Suppressor macrophage treated with lipopolysaccharide for 1 hour (primary cell): ENCODE measurements at places on chromosomes 11 and 22.

DNA sequence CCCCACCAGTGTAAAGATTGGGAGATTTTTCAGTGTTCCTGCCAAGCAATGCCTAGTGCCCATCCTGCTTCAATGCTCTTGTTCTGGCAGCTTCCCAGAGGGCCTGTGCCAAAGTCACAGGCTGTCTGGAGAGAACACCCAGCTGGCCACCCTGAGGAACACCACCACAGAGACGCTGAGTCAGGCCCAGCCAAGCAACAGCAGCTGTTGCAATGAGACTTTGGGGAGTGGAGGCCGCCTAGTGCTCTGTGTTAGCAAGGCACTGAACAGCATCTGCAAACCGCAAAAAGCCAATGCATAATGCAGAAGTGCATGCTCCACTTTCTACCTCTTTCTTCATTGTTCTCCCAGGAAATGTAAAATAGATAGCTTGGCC lies 168.1 kb downstream of the NXPE2 start:
- no peak for DNase-seq

GRCh38 chr22:48398181-48398905 lies 1429.3 kb downstream of the BRD1 start:
- no peak for DNase-seq

DNA sequence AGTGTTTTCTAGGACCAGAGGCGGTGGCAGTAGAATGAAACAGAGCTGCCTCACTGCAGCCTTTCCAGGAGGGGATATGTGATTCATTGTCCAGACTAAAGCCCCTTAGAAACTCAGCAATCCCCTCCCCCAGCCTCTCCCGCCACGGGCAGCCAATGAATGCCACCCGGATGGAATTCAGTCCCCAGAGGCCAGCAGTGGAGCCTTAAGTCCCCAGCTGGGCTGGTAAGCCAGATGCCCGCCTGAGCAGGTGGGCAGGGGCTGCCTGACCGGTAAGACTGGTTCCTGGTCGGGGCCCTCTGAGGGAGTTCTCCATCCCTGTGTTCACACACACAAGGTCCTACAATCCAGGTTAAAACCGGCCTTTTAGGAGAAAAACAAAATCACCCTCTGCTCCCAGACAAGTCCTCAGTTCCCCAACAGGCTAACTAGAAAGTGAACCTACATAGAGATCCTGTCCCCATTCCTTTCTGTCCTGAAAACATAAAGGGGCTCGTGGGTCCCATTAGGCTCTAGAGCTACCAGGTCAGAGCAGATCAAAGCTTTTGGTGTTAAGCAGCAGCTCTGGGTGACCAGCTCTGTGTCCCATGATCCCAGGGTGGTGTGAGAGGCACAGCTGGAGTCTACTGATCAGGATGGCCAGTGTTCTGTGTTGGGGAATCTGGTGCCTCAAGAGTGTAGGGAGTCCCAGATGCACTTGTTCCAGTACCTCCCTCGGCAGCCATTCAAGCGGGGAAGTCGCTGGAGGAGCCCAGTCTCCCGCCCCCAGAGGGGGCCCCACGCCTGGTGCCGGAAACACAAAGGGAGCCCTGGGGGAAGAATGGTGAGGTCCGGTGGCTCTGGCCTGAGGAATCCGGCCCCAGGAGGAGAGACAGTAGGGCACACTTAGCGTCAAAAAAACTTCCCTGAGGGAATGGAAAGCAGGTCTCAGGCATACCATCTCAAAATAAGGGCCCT lies 2.6 kb downstream of the PATZ1 start:
- peak; percentile 52 for DNase-seq

DNA sequence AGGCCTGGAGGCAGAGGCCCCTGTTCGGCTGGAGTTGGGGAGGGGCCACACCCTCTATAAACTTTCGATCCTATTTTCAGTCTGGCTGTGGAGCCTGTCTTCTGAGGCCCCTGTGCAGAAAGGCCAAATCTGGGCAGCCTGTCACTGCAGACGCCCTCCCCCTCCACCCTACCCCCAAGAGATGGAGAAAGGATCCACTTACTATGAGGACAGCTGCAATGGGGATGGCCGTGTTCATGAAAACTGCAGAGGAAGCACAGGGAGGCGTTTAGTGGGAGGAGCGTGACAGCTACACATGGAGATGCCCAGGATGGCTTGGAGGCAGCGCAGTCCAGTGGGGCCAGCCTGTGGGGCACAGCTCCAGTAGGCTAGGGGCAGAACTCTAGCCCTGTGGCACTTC lies 43.5 kb upstream of the KCNJ11 start:
- no peak for DNase-seq

DNA sequence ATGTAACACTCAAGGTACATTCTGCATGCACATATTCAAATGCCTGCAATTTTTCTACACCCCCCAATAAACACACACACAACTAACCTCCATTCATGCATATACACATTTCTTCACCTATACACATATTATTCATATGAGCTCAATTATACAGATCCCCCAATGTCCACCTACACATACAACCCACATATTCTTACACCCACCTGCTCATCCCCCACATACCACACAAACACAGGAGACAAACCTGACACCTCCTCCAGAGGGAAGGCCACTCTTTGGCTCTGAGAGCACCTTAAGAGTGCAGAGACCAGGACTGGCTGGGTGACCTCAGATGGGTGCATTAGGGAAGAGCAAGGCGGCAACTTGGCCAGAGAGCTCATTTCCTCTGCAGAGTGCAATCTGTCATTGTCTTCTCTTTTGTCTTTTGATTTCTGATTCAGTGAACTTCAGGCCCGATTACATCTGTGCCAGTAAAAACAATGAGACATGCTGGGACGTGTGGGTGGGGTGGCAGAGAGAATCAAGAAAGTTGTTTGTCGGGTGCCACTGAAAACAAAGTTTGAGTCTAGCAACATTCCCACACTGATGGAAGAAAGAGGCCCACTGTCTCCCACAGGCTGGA lies 208.4 kb downstream of the NXPE2 start:
- no peak for DNase-seq

DNA sequence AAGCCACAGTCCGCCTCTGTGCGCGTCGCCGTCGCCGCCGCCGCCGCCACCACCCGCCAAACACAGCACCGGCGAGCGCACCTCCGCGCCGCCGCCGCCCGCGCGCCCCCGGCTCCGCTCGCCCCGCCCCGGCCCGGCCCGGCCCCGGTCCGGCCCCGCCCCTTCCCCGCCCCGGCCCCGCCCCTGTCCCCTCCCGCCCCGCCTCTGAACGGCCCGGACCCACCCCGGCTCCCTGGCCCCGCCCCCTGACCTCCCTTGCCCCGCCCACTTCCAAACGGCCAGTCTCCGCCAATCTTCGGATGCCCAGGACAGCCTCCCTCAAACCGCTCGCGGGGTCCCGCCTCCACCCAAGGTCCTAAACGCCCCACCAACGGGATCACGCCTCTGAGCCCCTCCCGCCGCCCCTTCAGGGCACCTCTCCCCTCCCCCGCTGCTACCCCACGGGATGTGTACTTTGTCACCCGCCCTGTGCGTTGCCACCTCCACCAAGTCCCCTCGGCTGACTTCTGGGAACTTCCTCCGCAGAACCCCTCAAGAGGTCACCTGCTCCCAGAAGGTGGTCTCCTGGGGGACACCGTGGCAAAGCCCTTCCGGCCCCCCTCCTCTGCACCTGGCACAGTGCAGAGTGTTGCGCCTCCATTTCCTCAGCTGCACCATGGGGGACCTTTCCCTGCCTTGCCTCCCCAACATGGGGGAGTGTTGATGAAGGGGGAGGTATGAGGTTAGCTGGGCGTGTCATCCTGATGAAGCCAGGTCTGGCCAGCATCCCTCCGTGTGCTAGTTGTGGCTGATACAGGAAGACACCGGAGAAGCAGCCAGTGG lies at the start of gene KIAA0930:
Gene KIAA0930 (minus strand): TSS at position 85 of the 822 bp plus-strand sequence. CDS start 191 bp downstream, outside the sequence.
- peak; percentile 66 for DNase-seq

GRCh38 chr11:110526323-110526722 lies 96.6 kb downstream of the FDX1 start:
- no peak for DNase-seq

DNA sequence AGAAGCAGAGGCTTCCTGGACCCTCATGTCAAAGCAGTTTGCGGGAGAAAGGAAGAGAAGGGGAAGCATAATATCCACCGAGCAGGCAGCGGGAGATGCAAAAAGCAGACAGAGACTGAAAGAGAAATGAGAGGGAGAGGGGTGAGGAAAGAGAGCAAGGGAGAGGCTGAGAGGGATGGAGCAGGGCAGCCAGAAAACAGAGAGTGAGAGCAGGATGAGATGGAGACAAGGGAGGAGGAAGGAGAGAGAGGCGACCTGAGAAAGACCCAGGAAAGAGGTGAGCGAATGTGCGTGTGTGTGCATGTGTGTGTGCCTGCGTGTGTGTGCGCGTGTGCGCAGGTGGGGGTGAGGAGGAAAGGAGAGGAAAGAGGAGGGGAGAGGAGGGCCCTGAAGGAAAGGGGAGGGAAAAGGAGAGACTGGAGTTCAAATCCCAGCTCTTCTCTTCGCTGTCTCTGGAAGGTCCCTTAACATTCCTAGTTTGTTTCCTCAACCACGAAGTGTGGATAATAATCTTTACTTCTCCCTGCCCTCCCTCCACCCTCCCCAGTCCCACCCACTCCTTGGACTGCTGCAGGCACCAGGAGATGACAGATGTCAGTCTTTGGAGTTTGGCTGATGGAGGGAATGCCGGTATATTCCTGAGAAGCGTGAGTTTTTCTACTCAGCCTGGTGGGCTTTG lies 67.9 kb downstream of the ISX start:
- no peak for DNase-seq

DNA sequence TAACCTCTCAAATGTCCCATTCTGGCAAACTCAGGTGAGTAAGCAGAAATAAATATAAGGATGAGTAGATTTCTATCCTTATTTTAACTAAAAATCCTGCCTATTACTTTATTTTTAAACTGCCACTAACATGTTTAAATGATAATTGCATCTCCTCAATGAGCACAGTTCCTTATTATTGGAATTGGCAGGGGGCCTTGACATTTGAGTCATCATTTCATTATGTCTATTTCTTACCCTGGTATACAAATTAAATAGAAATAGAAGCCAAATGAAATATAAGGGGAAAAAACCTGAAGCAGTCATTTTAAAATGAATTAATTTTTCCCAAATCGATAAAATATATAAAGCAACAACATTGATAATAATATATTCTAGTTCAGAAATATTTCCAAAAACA lies 81.2 kb downstream of the GUCY1A2 start:
- DNase-seq, result no peak

DNA sequence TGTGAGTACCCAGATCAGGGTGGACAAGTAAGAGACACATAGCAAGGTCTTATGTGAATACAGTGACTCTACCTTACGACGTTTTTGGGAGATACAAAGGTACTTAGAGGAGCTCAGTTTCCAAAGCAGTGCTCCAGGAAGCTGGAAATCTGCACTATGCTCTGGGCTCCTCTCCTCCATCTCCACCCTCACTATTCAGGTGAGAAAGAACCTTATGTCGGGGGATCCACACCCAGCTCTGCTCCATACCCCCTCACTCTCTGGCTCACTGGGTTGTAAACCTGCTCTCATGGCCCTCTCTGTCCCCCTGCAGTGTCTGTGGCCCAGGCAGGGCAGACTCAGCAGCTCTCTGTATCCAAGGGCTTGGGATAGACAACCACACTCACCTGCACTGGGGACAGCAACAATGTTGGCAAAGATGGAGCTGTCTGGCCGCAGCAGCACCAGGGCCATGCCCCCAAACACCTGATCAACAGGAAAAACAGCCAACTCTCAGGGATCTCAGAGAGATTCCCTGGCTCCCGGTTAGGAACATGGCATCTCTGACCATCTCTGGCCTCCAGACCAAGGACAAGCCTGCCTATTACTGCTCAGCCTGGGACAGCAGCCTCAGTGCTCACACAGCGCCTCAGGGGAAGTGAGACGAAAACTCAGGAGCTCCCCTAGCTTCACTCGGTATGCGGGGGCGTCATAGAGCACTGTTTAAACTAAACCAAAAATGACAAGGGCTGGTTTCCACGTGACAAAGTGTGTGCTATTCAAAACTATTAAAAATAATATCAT lies 60.9 kb upstream of the TOP3B start:
- DNase-seq, result no peak

DNA sequence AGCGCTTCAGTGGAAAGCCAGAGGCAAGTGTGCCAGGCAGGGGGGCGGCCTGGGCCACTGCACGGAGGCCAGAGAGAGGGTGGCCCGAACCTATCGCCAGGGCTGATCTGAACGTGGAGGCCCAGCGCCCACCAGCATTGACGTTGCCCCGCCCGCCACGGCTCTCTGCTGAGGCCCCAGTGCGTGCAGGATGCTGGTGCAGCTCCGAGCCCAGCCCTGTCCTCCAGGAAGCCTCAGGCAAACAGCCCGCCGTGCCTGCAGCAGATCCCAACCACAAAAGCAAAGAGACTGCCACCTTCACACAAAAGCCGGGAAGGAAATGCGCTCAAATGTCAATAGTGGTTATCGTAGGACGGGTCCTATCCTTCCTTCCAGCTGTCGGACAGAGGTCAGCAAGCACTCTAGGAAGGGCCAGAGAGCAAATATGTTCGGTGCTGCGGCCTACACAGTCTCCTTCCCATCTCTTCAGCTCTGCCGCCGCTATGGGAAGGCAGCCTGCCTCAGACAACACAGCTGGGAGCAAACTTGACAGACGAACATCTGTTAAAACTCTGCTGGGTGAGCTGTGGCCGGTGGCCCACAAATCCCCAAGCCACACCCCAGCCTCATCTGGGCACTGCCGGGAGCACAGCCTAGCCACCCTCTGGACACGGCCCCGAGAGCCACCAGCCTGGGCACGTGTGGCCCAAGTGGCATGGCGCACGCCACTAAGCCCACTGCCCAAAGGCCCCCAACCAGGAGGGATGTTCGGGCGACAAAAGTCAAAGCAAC lies 146.2 kb downstream of the CRYBB2 start:
- DNase-seq, result no peak

DNA sequence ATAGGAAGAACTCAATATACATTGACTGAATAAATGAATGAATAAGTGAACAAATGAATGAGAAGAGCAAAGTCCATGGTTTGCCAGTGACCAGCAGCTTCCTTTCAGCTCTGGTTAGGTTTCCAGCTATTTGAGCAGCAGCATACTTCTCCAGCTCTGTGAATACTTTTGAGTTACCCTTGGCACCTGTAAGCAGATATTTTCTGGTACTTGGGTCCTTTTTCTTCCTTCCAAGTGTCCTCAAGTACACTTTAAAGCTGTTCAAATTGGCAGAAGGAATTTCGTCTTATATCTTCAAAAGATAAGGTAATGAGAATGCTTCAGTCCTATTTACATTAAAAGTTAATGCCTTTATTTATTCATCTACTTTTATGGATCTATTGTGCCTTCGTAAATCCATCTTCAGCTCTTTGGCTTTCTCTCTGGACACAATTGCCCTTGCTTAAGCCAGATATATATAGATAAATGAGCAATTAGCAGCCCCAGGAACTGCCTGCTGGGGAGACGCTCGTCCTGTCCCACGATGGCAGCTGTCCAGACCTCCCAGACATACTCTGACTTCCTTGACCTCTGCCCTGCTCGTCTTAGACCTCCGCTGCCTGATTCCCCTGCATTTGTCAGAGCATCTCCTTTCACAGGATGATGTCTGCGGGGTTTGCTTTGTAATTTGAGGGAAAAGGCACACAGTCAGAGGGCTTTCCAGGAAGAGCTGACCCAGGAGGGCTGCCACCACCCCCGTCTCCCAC lies 926.3 kb downstream of the OPCML start:
- no peak for DNase-seq

- no peak for DNase-seq
These were observed 522.3 kb upstream of the LUZP2 start for GRCh38 chr11:23974601-23975000.

GRCh38 chr22:33315954-33316353 lies 257.8 kb upstream of the SYN3 start:
- DNase-seq, result no peak

GRCh38 chr11:11387622-11388305 lies 34.7 kb upstream of the CSNK2A3 start:
- no peak for DNase-seq

- DNase-seq, result peak; percentile 72
These were observed 5.4 kb downstream of the MYO18B start for GRCh38 chr22:25747245-25747944.
